Progenitor cell of endocrine pancreas (in vitro differentiated cells): ENCODE measurements at places on chromosomes 2 and 18. TPM values are rescaled to one million over a fixed set of nuclear protein-coding genes. Genes with fewer than 3 reads are reported as not detected.

DNA sequence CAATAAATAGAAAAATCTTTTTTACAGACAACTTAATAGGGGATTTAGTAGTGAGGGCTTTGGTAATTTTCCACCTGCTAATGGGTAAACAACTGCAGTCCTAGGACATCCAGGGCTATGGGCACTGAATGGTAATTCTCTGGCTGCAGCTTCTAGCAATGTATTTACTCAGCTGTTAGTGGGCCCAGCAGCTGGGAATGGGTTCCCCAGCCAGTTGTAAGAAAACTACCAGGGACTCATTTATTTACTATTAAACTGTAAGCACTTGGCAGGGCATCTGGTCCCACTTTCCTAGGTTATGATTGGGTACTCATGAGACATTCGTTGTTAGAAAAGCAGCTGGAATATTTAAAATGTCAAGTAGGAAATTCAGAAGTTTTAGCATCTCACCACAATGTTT lies 363.8 kb upstream of the TRIB2 start:
- no peak for DNase-seq

- DNase-seq, result no peak
These were observed 70.8 kb downstream of the FIGN start for GRCh38 chr2:163665051-163665450.

DNA sequence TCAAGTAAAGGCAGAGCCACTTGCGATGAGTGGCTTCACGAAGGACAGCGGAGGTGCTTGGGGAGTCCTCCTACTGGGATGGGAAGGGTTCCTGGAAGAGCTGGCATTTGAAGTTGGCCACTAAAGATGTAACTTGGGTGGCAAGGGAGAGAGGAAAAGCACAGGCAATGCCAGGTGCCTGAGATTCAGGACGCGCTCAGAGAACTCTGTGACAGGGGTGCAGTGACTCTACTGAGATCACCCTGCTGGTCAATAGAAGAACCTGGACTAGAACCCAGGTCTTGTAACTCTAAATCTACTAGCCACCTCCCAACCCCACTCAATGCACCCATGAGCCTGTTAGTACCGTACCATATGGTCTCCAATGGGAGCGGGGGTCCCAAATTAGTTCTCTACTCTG lies 5.4 kb upstream of the GRHL1 start:
- DNase-seq, result no peak

DNA sequence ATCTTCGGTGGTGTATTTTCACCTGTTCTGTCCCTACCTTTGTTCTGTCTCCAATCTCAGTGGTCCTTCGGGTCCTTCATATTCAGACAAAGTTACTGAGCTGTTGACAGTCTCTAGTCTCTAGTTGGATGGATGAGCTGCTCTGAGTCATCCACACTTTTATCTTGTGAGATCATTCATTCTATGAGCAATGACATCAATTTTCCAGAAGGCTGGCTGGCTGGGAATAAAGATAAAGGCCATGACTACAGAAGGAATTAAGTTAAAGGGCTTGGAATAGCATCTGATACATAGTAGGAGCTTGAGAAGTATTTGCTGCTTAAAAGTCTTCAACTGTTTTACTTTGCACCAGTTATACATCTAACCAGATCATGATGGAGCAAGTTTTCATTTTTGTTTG lies 43.1 kb upstream of the SLC39A10 start:
- DNase-seq, result no peak

Gene RGPD8
- total RNA-seq, result 11.3 and 13.3 TPM in 2 replicates

- no peak for DNase-seq
These were observed 14.0 kb downstream of the TMEM127 start for GRCh38 chr2:96251721-96252292.

Gene GAREM2
- 10.4 and 12.1 TPM in 2 replicates for total RNA-seq

DNA sequence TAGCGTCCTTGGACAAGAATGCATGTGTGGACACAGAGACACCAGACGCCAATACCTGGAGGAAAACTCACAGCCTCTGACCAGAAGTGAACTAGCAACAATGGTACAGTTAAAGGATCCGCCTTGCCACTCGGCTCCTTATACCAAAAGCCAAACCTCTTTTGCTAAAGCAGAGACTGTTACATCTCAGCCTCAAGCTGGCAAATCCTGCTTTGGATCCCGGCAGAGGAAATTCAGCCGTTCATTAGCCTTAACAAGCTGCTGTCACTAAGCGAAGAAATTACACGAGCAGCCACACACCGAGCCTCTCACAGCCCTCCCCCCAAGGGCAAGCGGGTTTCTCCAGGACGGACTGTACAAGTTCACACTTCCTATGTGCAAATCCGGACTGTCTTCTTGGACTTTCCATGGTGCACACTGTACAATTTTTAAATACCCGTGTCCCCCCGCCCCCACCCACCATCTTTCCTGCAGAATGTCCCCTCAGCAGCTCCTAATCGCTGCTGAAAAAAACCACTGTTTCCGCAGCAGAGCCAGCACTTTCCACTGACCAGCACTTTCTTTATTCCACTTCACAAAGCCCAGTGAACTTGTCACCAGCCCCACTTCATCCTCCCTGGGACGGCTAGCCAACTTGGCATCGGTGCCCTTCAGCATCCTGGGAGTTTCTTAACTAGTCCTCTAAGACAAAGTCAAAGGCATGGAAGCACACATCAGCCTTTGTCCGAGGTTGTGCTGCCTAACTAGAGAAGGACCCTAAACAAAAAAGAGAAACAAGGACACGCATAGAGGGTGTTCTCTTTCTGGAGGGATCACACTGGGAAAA lies 1.5 kb downstream of the KLF7 start:
- DNase-seq, result peak; percentile 14

GRCh38 chr18:25594351-25594750 lies 242.4 kb upstream of the ZNF521 start:
- no peak for DNase-seq

Gene GCFC2
- total RNA-seq, result 27.8 and 34.9 TPM in 2 replicates

DNA sequence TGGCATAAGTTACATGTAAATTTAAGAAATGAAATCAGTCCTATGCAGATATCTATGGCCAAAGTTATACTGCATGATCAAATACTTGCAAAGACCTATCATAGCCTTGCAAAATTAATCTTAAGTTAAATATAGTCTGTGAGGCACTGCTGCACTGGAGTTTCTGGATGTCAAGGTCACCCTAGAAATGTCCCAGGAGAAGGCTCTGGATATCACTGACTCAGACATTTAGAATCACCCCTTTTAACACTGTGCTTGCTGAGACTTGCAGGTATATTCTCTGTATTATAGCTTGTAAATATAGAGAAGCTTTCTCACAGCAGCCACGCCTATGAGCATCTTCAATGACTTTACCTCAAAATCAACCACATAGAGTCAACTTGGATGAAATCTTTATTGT lies 51.5 kb downstream of the ETAA1 start:
- no peak for DNase-seq

Gene PXDN
- total RNA-seq, result 242 and 256 TPM in 2 replicates

GRCh38 chr18:7608781-7609201 lies 41.7 kb downstream of the PTPRM start:
- DNase-seq, result no peak

GRCh38 chr2:32289165-32289999 lies 11.7 kb downstream of the YIPF4 start:
- DNase-seq, result no peak

DNA sequence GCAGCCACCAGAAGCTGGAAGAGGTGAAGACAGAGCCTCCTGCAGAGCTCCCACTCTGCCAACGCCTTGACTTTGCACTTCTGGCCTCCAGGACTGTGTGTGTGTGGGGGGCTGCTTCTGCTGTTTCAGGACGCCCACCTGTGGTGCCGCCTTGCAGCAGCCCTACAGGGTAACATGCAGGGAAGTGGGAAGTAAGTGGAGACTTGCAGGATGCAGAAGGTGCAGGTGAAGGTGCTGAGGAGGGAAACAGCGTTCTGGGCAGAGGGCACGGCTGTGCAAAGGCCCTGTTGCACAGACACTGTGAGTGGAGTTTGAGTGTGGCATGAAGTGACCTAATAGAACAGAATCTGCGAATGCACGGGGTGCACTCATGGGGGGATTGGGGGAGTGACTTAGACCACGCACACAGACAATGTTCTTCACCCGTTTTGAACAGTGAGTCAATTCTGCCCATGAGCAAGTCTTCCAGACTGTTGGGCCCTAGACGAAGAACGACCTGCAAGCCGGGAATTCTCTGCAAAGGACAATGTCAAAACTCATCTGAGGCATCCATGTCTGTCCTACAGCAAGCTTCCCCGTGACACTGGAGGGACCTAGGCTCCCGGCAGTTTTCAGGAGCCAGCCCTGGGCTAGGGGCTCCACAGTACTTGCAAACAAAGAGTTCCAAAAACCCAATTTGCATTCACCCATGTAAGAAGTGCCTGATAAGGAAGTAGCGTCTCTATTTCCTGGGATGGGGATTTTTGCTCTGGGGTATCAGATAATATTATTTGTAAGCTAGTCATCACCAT lies 19.0 kb downstream of the MBP start:
- DNase-seq, result no peak

GRCh38 chr2:129347486-129348217 lies 631.8 kb upstream of the RAB6C start:
- no peak for DNase-seq

Gene MAPK4
- 14.8 and 16.3 TPM in 2 replicates for total RNA-seq
